ENCODE measurements at places on chromosomes 5 and 9.

- peak; percentile 28 for DNase-seq
These were observed 94.1 kb downstream of the KCNIP1 start for GRCh38 chr5:170597872-170598271.

DNA sequence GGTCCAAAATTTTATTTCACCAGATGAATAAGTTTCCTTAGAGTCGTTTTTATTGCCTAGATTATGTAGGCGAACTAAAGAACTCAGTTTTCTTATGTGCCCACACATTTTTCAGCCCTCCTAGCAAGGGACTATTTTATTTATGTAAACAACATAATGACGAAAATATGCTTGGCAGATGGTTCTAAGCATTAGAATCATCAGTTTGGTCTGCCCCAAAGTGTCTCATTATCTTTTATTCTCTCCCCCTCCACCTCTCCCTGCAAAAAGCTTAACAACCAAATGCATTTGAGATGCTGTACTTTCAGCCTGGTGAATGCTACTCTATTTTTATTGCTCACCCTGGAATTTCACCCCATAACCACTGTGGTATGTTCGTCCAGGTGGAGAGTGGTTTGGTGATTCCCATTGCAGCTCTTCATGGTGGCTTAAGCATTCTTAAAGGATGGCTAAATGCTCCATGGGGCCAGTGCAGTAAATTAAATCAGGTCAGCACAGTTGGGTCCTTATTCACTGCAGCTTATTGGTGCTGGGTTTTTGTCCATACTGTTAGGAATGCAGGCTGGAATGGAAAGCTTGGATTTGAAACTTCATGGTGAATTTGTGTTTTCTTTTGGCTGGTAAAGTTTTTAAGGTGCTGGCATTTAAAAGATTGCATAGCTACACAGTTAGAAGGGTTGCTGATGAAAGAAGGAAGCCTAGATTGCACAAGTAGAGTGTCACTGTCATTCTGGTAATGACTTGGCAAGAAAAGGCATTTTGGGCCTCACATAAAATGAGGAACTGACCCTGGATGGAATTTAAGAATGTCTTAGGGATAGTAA, 39.2 kb downstream of the TLE4 start:
- DNase-seq: no peak

- no peak for DNase-seq
These were observed 6.5 kb downstream of the TLE1 start for GRCh38 chr9:81682797-81683196.

DNA sequence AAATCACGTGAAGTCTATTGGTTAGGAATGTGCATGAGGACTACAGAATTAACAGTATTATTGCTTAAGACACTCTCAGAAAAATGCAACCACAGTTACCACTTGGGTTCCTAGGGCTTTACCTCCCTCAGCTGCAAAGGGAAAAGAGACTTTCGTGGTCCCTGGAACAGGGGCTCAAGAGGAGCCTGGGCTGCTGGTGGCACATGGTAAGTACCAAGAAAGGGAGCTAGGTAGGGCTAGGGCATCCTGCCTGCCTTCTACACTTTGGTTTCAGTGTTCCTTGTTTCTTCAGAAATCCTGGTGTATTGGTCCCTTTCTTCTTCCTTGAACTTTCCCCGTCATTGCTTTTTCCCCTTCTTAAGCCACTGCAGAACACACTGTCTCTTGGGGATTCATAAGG, 7.3 kb upstream of the VCAN start:
- DNase-seq: no peak

DNA sequence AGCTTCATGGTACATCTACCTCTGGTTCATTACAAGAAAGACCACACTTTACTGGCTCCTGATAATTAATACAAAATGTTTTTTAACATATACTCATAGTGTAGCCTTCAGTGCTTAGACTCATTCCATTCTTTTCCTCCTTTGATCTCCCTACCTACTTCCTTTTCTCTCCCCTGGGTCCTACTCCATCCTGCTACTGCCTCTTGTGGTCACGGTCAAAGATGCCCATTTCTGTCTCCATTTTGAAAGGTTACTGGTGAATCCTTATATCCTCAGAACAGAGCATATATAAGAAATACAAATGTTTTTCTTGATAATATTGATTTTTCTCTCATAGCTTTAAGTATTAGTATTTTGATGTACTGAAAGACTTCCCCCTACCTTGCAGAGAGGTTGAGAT, 375.9 kb downstream of the ARRDC3 start:
- no peak for DNase-seq

- peak; percentile 97 for DNase-seq
These were observed at the start of the genes COQ4 and TRUB2 for GRCh38 chr9:128322404-128323211. COQ4 (plus strand) TSS chr9:128322839; CDS start chr9:128322859, 20 bp downstream. TRUB2 (minus strand) TSS chr9:128322447; CDS start chr9:128322408, 39 bp downstream.

DNA sequence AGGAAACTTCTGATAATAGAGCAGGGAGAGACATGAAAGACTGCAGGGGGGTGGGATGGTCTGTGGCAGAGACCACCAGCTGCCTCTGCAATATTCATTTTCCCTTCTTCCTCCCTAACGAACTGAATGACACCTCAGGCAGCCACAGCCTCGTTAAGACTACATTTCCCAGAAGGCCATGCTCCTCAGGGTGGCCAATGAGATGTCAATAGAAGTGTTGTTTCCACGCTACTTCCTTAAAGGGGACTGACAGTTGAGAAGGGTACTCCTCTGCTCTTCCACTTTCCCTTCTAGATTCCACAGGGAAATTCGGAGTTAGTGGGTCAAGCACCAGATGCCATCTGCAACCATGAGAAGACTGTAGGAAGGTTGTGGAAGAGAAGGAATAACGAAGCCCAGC, 52.0 kb upstream of the DAPK1 start:
- no peak for DNase-seq

DNA sequence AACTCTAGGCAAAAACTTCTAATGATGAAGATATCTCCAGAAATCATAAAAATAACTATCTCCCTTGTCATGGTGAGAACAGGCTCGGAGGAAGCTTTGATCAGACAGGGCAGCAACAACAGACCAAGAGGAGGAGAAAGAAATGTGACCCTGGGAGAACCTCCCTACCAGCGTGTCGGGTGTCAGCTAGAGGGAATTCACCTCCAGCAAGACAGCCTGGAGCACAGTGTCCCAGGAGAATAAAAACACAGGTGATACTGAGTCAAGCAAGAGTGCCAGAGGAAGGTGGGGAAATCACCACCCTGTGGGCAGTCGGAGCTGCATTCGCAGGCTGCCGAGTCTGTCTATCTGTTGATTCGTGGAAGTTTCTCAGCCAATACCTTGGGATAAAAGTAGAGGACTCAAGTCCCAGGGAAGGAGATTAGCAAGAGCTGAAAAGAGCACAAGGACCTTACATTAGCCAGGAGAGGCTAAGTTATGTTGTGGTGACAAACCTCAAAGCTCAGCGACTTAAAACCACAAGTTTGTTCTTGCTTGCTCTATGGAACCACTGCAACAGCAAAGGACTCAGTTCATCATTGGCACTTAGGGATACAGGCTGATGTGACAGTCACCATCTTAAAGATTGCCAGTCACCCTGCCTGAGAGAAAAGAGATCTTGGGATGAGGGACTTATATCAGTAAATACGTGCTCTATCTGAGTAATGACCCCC, 598.3 kb downstream of the CCDC171 start:
- DNase-seq: no peak

DNA sequence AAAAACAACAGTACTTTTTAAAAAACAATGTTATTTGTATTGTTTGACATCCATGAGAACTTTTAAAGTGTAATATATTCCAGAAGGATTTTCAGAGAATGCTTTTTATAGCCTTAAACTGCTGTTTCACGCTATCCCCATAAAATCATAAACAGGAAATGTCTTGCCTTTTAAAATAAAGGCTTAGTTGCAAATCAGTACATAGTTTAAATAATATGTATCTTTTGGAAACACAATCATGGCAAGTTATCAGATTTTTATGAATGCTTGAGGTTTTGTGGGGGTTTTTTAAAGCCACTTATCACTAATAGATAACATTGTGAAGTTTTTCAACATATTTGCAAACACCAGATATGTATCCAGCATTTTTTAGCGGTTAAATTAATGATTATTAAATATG, 37.2 kb upstream of the F2RL2 start:
- DNase-seq: peak; percentile 45

- DNase-seq: no peak
These were observed 614.1 kb downstream of the PTPRD start for GRCh38 chr9:9998491-9999287.

- DNase-seq: peak; percentile 10
These were observed 153.7 kb upstream of the EGFLAM start for GRCh38 chr5:38104497-38105230.

GRCh38 chr9:134437403-134438194, 111.3 kb downstream of the RXRA start:
- no peak for DNase-seq

DNA sequence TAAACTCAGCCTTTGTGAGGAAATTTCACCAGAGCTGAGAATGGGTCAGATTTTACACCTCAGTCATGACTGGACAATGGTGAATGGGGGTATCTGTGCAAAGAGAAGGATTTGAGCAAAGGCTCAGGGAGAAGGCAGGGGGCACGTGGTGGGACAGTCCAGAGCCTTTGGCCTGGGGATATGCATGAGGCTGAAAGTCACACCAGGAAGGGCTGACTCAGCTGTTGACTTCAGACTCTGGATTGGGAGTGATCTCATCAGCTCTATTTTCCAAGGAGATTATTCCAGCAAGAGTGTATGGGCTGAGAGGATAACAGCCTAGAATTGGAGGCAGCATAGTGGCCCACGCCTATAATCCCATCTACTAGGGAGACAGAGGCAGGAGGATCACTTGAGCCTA, 53.6 kb downstream of the SAXO1 start:
- DNase-seq: no peak

DNA sequence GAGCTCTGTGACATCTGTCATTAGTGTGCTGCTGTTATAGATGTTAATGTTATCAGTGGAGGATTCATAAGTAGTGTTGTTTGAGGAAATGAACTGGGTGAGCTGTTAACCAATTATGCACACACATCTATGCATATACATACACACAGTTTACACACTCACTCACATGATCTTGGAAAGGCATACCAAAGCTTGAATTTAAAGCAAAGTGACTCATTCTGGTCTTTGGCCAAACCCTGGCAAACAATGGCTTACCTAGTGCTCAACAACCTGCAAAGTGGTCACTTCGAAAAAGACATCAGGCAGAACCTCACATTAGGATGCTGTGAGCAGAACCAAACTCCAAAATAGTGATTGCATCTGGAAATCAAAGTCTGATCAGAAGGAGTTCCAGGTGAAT, 1037.3 kb upstream of the CDH6 start:
- DNase-seq: no peak

DNA sequence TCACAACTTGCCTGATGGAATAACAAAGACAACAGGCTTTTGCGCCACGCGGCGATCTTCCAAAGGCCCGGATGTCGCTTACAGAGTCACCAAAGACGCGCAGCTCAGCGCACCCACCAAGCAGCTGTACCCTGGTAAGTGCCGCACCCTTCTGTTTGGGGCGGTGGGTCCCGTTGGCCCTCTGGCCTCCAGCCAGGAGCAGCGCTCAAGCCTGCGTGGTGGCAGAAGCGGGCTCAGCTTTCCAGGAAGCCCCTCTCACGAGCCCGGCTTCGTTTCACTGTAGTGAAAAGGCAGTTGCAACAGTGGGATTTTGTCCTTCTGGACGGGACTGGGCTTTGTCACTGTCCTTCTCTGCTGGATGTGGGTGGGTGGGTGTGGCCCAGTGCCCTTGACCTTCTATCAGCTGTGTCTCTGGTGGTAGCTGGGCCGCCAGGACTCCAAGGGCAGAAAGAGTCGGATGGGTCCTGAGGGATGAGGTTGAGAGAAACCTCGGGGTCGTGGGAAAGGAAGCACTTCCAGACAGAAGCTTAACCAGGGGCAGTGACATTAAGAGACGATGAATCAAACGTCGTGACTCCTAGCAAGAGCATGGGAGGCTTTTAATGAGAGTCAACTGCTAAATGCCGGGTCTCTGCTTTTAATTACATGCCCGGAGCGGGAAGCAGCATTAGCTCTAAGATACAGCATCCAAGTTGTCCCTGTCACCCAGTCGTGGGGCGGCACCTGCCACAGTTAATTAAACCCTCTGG, 49.5 kb downstream of the COL5A1 start:
- peak; percentile 24 for DNase-seq

GRCh38 chr5:88188458-88189132, 80.0 kb downstream of the TMEM161B start:
- DNase-seq: no peak

DNA sequence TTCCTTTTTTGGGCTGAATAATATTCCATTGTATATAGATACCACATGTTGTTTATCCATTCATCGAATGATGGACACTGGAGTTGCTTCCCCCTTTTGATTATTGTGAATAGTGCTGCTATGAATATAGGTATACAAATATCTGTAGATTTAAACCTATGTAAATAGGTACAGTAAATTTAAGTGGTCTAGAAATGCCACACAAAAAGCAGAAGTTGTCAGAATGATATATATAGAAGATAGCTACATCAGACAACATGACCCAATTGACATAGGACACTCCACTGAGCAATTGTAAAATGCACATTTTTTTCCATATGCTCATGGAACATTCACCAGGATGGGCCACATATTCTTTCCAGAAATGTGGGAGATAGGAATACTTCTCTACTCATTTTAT, 77.6 kb downstream of the SMIM15 start:
- no peak for DNase-seq

DNA sequence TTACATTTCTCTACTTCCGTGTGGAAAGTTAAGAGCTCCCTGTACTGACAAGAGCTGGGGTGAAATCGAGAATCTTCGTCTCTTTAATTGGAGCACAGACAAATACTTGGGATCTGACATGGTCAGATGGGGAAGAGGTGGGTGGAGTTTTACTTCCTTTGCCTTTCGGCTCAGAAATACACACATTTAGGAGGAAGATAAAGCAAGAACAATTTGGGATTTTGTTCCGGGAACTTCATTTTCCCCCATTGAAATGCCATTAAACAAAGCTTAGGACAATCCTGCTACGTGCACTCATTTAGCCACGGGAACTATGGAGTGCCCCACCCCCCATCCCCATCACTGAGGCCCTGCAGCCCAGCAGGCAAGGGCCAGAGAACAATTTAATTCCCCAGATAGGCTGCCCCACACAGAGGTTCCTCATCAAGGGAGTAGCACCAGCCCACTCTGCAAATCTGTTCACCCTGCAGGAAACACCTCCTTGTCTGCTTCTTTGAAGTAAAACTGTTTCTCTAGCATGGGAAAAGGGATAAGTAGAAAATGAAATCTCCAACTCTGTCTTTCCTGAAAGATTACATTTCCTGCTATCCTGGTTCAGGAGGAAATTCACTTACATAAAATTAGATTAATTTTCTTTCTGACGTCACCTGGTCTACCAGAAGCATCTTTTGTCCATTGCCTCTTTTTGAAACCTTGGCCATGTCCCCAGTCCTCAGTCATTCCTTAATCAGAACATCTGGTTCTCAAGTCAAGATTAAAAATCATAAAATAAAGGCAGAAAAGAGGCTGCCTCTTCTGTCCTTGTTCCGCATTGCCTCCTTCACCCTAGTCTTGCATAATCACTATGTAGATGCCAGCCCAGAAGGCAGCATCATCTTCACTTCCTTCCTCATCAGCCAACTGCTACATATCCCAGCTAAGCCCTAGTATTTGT, 206.4 kb downstream of the ENC1 start:
- peak; percentile 13 for DNase-seq

GRCh38 chr5:43315682-43316081, 2.5 kb upstream of the HMGCS1 start:
- no peak for DNase-seq

Data from skin of body (tissue), 3 donors.